ENCODE measurements at places on chromosomes 12 and 14.

GRCh38 chr12:55765736-55766290, 22.9 kb downstream of the GDF11 start:
- no peak for DNase-seq

GRCh38 chr14:39272918-39273317, 39.2 kb downstream of the MIA2 start:
- DNase-seq = no peak

- DNase-seq = peak; percentile 83
Measured at GRCh38 chr12:111181143-111181726, 187.7 kb downstream of the PHETA1 start.

DNA sequence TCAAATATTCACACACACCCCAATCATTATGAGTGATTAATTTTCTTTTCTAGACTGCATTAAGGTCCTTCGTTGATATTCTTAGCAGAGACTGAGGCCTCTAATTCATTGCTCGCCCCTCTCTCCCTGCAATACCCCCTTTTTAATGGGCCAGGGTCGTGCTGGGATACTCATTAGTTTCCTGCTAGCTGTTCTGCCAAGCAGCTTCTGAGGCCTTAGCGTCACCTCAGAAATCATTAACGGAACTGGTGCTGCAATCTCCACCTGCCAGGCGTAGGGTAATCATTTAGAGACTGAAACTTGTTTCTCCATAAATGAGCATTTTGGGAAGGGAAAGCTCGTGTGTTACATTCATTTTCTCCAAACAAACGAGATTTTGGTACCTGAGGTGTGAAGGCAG, 1054.7 kb downstream of the GALC start:
- DNase-seq = no peak

DNA sequence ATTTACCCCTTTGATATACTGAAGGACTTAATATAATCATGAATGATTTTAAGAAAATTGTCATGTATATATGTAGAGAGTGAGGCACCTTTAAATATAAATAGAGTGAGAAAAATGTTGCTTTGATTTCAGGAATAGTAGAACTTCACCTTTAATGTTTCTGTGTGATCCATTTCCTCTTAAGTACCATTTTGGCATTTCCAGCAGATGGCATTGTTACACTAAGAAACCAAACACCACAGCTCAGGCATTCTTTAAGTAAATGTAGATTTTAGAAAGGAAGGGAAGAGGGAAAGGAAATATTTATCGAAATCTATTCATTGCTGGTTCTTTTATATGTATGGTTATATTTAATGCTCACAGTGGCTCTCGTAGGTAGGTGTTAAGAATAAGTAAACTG, 556.7 kb upstream of the FBXO33 start:
- peak; percentile 72 for DNase-seq

- no peak for DNase-seq
Measured at GRCh38 chr14:101084436-101084826, 180.9 kb upstream of the RTL1 start.

GRCh38 chr14:104799244-104800014, 1.5 kb upstream of the ZBTB42 start:
- no peak for DNase-seq

GRCh38 chr12:101089271-101089670, 120.8 kb downstream of the SLC5A8 start:
- DNase-seq = no peak

DNA sequence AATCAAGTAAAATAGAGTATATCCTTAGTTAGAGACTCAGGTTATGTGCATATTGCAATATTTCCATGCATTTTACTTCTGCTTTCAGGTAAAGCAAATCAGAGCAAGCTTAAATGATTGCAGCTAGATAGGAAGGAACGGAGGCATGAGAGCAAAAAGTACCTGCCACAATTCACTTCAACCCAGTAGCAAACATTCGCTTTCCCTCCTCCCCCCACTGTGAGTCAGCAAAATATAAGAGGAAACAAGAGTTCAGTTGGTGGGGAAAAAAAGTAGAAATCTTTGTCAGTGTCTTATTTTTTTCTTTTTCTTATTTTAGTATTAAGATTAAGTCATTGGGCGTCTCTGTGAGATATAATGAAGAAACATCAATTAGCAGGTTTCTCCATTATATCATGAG, 475.4 kb downstream of the NPAS3 start:
- no peak for DNase-seq

DNA sequence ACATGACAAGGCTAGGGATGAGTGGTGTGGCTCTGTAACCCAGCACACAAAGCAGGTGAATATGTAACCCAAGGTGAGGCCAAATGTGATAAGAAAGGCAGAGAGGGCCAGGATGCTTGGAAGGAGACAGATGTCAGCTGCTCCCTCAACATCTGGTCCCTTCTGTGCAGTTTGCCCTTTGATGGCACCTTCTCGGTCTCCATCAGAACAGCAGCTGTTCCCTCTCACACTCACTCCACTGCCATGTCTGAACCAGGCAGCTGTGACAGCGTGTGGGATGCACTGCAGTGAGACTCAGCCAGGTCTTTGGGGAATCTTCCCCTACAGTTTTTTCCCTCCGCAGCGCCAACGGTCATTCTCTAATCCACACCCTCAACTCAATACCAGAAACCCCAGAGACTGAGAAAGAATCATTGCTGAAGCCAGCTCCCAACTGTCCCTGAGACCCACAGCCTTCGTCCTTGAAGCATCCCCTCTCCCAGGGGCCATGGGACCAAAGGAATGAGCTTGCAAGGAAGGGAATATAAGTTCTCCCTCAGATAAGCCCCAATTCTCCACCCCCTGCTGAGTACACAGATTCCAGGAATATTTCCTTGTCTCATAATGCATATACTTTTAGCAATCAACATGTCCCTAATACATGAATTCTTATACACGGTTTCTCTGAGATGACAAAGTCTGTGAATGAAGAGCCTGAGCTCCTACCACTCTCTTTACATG, 230.0 kb downstream of the GLT1D1 start:
- no peak for DNase-seq

DNA sequence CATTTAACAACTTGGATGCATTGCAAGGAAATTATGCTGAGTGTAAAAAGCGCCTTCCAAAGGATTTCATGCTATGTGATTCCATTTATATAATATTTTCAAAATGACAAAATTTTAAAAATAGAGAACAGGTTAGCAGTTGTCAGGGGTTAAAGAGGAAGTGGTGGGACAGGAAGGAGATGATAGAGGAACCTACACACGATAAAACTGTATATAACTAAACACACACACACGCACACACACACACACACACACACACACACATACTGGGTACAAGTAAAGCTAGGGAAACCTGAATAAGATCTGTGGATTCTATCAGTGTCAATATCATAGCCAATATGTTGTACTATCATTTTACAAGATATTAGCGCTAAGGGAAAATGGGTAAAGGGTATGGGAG, 17.2 kb downstream of the TTC9 start:
- DNase-seq = no peak

- no peak for DNase-seq
Measured at GRCh38 chr12:2344476-2344875, 291.7 kb downstream of the CACNA1C start.

DNA sequence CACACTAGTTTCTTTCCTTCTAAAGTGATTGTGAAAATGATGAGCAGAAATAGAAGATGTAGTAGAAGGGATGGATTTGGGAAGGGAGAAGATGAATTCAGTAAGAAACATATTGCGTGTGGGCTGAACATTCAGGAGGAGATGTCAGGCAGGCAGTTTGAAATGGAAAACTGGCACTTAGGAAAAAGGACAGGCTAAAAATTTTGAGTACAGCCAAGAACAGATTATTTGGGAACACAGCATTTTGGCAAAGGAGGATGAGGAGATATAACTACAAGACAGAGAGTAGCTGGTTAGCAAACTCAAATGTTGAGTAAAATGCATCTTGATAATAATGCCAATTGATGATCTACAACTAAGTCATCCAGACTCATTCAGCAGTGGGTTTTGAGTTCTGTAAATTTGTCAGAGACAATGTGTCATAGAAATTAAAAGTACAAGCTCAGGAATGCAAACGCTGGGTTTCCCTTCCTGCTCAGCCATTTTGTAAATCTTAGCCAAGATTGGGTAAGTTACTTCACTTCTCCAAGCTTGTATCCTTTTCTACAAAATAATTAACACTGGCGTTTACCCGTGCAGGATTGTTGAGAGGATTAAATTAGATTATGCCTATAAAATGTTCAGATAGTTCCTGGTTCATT, 255.0 kb downstream of the NAV3 start:
- DNase-seq = no peak

DNA sequence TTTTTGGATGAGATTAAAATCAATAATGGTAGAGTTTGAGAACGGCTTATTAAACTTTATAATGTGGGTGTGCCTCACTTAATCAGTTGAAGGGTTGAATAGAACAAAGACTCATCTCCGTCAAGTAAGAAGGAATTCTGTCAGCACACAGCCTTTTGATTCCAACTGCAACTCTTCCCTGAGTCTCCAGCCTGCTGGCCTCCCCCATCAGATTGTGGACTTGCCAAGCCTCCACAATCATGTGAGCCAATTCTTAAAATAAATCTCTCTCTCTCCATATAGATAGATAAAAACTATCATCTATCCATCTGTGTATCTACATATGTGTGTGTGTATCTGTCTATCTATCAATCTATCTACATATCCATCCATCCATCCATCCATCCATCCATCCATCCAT, 127.4 kb upstream of the BTG1 start:
- DNase-seq = no peak

- no peak for DNase-seq
Measured at GRCh38 chr12:93847517-93848474, 170.6 kb downstream of the CRADD start.

DNA sequence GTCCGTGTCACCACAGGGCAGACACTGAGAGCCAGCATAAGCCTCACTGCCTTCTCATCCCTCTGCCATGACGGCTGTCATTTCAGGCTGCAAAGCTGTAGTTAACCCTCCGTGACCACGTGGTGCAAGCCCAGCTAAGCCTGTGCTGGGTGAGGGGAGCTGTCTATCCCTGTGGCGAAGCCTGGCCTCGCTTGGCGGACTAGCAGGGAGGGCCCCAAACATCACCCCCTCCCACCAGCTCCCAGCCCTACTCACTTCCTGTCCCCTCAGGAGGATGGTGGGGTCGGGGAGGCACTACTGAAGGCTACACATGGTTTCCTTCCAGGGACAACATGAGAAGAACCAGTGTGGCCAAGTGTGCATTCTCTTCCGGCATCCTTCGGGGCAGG, 88.2 kb downstream of the CHGA start:
- DNase-seq = no peak

DNA sequence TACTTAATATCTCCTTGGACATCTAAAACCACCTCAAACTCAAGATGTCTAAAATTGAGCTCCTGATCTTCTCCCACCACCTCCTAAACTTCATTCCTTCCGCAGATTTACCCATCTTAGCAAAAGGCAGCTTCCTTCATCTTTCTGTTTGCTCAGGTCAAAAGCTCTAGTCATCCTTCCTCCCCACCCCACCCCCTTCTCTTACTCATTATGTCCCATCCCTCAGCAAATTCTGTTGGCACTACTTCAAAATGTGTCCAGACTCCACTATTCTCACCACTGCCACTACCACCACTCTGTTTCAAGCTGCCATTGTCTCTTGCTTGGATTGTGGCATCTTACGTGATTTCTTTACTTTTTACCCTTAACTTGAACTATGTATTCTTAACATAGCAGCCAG, 59.2 kb upstream of the ZDHHC17 start:
- DNase-seq = no peak

GRCh38 chr12:18552829-18553228, 185.0 kb downstream of the PLCZ1 start:
- no peak for DNase-seq

DNA sequence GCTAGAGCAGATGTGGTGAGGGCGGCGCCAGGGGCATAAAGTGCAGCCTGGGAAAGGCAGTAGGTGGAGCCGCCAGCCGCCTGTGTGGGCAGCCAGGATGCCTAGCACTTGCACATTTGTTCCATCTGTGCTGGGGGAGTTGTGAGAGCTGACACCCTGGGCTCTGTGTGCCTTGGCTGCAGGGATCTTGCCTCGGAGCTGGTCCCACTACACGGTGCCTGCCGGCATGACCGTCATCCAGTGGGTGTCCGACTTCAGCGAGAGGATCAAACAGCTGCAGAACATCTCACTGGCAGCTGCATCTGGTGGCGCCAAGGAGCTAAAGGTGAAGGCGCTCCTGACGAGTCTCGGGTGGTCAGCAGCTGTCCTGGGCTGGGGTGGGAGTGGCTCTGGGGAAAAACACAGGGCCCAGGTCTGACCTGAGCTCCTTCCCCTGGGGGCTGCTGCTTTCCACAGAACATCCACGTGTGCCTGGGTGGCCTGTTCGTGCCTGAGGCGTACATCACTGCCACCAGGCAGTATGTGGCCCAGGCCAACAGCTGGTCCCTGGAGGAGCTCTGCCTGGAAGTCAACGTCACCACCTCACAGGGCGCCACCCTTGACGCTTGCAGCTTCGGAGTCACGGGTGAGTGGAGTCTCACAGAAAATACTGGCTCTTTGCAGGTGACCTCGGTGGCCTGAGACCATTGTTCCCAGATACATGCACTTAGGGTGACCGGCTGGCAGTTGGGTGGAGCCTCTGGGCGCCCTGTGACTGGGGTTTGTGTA, 37.4 kb downstream of the HSP90AA1 start:
- no peak for DNase-seq
